Breast epithelium (tissue), 4 donors: ENCODE measurements at places on chromosomes 16 and 17. TPM values are rescaled to one million over a fixed set of nuclear protein-coding genes. Genes with fewer than 3 reads are reported as not detected.

GRCh38 chr16:17160920-17161431 is 309.8 kb downstream of the XYLT1 start:
- DNase-seq, result no peak

DNA sequence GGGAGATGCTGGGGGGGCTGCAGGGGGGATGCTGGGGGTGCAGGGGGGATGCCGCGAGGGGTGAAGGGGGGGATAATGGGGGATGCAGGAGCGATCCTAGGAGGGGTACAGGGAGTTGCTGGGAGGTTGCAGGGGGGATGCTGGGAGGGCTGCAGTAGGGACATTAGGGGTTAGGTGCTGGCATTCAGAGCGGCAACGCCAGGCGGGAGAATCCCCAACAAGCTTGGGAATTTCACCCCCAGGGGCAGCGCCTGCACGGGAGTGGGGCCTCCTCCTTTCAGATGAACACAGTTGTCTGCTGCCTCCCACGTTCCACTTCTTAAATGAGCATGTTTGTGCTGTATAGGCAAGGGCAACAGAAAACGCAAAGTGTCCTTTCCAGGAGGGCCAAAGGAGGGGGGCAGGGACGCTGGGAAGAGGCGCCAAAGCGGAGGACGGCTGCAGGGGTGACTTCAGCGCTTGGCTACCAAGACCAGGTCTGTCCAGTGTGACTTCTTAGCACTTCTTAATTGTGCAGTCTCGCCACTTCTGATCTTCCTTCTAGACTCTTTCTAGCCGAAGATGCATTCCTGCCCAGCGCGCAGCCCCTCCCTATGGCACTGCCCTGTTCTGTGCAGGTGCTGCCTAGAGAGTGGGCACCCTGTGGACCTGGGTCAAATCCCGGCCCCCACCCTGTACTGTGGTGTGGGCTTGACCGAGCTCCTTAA is 2.0 kb upstream of the SLC6A4 start:
- no peak for DNase-seq

GRCh38 chr16:75948886-75949285 is 222.6 kb upstream of the CPHXL start:
- DNase-seq, result no peak

- no peak for DNase-seq
Measured at GRCh38 chr16:76035689-76036088, 241.5 kb upstream of the CNTNAP4 start.

- no peak for DNase-seq
Measured at GRCh38 chr17:29096094-29096493, 53.2 kb downstream of the PIPOX start.

DNA sequence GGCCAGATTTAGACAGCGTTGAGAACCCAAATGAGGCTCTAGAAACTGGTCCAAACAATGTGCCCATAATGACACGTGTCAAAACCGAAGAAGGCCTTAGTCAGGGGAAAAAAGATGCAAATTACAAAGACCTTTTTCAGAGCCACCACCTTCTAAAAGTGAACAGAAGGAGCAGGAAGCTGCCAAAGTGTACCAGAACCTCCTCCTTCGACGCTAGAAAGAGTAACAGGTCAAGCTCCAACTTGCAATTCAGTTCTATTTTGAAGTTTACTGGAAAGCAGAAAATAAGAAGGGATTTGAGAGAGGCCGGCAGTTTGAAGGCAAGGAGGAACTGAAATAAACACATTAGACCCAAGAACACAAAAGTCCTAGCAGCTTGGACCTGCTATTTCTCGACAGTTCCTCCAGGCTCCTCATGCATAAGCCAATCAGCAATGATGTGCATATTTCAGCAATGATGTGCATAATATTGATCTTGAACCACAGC is 61.8 kb downstream of the XYLT1 start:
- no peak for DNase-seq

The OR1A1 gene
- total RNA-seq, result not detected

The OR3A2 gene
- total RNA-seq, result not detected
